ENCODE measurements at places on chromosomes 7 and 10.

DNA sequence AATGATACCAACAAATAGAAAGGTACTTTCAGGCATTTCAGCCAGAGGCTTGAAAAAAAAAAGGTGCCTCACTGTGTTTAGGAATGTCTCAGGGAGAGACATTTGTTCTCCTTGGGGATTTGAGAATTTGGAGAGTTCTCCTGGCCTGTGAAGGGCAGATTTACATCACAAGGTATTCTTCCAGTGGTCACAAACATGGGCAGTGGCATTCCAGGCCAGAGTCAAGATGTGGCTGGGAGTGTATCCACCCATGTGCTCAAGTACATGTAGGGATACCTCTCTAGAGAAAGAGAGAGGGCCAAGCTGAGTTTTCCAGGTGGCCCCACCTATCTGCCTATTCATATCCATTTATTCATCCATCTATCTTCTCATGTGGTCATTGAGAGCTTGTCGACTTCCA, 253.8 kb downstream of the LRMDA start:
- no peak for DNase-seq

DNA sequence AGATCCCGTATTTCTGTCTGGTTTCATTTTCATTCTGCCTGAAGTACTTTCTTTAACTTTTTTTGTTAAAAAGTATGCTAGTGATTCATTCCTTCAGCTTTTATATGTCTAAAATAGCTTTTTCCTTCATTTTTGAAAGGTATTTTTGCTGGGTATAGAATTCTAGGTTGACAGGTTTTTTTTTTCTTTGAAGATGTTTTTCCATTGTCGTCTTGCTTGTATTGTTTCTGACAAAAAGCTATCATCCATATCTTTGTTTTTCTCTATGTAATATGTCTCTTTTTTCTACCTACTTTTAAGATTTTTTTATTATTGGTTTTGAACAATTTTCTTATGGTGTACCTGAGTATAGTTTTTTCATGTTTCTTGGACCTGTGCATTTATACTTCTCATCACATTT, 8.2 kb downstream of the CUTC start:
- no peak for DNase-seq

- DNase-seq: no peak
Measured at GRCh38 chr7:154568346-154568745, 434.6 kb downstream of the PAXIP1 start.

GRCh38 chr10:124991835-124992234, 49.9 kb downstream of the ZRANB1 start:
- DNase-seq: no peak

- DNase-seq: no peak
Measured at GRCh38 chr10:130029209-130029608, 65.1 kb upstream of the EBF3 start.

GRCh38 chr7:95690367-95690947, 81.9 kb upstream of the DYNC1I1 start:
- DNase-seq: no peak

DNA sequence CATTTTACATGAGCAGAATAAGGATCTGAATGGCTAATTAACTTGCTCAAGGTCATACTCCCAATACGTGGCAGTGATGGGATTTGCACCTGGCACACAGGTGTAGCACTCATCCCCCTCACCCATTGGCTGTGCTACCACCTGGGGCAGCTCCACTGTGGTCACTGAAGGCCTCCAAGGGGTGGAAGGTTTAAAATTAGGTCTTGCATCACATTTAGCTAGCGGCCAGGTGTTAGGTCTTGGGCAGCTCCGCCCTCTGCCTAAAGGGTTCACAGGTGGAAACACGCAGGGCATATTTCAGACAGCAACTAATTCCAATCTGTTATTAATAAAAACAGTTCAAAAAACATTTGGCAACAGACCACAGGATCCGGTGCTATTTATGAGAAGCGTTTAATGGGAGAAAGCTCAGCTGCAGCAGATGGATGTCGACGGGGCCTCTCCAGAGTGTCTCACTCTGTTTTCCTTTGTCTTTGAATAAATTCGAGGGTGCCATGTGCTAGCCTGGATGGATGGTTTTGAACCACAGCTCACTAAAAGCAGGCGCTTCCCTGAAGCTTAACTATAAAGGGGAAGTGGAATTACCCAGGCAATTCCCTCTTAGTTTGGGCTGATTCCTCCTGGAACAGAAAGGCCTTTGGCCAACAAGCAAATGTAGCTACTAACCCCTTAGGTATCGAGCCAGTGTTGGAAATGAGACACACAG, 1017.6 kb downstream of the TYW1 start:
- no peak for DNase-seq

DNA sequence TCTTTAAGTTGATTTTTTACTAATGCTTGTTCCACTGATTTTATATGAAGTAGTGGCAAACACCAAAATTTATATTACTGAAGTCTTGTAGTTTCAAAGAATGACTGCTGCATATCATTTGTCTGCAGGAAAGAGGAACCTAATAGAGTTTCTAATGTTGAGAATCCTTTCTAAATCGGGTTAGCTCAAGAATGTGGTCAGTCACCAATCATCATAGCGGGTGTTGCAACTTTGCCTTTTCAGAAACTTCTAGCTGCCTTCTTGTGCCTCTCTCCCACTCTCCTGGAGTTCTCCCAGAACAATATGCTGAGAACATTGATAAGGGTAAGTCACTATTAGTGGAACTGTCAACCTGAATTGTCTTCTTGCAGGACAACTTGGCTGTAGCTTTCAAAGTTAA, 524.8 kb upstream of the SORCS1 start:
- DNase-seq: no peak

DNA sequence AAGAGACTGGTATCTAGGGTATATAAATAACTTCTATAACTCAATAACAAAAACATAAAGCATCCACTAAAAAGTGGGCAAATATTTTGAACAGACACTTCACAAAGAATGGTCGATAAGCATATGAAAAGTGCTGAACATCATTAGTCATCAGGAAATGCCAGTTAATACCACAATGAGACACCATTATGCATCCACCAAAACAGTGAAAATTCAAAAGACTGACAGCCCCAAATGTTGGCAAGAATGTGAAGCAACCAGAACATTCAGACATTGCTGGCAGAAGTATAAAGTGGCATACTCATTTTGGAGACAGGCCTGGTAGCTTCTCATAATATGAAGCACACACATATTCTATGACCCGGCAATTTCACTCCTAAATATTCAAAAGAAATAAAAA, 26.5 kb upstream of the GSAP start:
- no peak for DNase-seq

GRCh38 chr7:1961701-1962276, 271.0 kb downstream of the MAD1L1 start:
- DNase-seq: peak; percentile 75

GRCh38 chr10:44427479-44427878, 42.6 kb upstream of the CXCL12 start:
- no peak for DNase-seq

- DNase-seq: no peak
Measured at GRCh38 chr7:103687272-103687671, 241.3 kb upstream of the SLC26A5 start.

GRCh38 chr10:7043055-7043653, 367.7 kb downstream of the SFMBT2 start:
- no peak for DNase-seq

DNA sequence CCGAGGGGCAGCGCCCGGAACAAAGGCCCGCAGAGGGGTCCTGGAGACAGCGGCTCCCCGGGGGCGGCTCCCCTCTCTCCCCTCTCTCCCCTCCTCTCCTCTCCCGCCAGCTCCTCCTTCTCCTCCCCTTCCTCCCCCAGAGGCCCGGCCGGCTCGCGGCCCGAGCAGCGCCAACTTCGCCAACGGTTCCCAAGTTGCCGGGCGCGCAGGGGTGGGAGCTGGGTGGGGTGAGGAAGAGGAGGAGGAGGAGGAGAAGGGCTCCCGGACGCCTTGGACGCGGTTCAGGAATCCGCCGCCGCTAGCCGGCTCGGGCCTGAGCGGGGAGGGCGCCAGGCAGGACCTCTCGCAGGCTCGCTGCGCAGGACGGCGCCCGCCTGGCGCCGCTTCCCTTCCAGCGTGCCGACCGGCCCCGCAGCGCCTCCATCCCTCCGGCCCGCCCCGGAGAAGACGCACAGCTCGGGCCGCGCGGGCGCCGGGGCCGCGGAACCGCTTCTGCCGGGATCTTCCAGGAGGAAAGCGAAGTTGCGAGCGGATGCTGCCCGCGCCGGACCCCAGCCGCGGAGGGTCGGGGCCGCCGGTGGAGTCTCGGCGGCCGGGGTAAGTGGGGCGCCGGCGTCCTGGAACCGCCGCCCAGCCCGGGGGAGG, at the start of gene CHST3:
CHST3 (plus strand) TSS at position 298 of the 645 bp plus-strand sequence. CDS start 41,448 bp downstream, outside the sequence.
- peak; percentile 49 for DNase-seq

GRCh38 chr7:127322832-127323493, 69.5 kb downstream of the ZNF800 start:
- no peak for DNase-seq

- peak; percentile 18 for DNase-seq
Measured at GRCh38 chr7:41816111-41816510, 113.2 kb upstream of the INHBA start.

GRCh38 chr7:116724560-116725231, 52.7 kb downstream of the MET start:
- no peak for DNase-seq

DNA sequence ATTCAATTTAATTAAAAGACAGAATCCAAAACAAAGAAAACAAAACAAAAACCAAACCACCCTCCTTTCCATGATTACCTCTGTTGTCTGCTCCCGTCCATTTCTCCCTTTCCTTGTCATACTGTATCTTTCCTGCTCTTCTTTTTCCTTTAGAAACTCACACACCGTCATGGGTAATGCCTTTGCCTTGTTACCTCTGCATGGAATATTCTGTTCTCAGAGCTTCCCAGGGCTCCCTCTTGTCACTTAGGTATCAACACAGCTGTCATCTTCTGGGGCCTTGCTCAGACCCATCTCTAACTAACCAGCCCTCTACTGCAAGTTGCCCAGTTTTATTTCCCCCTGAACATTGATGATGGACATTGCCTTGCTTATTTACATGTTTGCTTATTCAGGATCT, 30.2 kb upstream of the GIMAP8 start:
- DNase-seq: no peak

- no peak for DNase-seq
Measured at GRCh38 chr10:19964625-19965024, 148.4 kb downstream of the PLXDC2 start.

GRCh38 chr7:158068853-158069252, 518.8 kb downstream of the PTPRN2 start:
- DNase-seq: no peak

GRCh38 chr10:117936566-117936965, 110.2 kb downstream of the RAB11FIP2 start:
- DNase-seq: no peak

- peak; percentile 42 for DNase-seq
Measured at GRCh38 chr7:91941450-91941849, 788 bp downstream of the AKAP9 start.

DNA sequence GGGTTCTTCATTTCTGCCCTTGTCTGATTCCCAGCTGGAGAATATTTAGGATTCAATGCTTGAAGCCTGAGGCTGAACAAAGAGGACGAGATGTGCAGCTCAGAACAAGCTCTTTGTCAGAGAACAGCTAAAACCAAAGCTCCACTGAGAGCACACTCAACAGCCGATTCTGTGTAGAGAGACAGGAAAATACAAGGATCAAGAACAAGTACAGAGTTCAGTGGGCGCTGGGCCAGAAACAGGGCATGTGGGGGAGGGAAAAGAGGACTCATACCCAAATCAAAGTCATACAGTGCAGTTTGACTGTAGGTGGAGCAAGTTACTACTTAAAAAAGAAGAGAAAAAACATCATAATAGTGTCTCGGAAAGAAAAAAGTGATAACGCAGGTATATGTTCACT, at the start of gene AGMO:
AGMO (minus strand) TSS at position 181 of the 400 bp plus-strand sequence.
- DNase-seq: no peak

- no peak for DNase-seq
Measured at GRCh38 chr7:22094413-22095342, 149.0 kb upstream of the CDCA7L start.

- no peak for DNase-seq
Measured at GRCh38 chr7:41912426-41912825, 209.5 kb upstream of the INHBA start.

DNA sequence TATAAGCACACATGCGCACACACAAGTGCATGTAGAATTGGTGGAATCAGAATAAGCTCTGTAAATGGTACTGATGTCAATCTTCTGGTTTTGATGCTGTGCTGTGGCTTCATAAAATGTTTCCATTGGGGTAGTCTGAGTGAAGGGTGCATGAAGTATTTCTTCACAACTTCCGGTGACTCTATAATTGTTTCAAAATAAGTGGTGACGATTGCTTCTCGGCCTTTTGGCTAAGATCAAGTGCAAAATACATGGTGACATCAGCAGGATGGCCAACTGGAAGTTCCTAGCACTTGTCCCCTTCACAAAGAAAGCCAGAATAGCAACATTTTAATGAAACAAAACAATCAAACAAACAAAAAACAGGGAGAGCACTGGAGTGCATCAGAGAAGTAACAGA, 41.6 kb upstream of the CAMK2B start:
- no peak for DNase-seq

DNA sequence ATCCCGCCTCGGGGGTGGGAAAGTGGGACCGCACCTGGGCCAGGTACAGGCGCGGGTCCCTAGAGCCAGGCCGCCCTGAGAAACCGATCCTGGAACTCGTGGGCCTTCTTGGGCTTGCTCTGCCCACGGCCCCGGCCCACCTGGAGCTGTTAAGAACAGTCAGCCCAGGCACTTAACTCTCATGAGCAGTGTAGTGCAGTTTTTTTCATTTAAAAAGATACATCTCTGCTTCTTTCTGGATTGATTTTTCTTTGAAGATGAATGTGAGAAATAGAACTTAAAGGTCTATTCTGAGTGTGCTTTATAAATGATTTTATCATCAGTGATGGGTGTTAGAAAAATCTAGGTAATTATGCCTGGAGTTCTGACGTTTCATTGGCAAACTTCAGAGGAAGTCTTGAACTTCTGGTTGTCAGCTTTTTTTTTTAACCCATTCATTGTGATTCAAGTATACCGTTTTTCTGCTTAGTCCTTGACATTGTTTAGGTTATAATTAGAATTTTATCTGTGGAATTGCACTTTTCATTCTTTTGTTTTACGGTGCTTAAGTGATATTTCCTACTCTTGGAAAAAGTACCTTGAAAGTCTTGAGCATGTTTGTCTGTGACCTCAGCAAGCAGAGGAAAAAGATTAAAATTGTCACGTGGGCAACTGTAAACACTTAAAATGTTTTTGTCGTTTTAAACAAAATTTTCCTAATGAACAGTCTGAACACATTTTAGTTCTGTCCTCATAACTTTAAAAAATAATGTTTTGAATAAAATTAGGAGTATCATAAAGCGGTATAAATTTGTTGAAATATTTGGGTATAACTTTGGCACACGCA, 906 bp downstream of the CDK1 start:
- no peak for DNase-seq

- DNase-seq: no peak
Measured at GRCh38 chr10:73808021-73808815, 3.2 kb downstream of the NDST2 start.

DNA sequence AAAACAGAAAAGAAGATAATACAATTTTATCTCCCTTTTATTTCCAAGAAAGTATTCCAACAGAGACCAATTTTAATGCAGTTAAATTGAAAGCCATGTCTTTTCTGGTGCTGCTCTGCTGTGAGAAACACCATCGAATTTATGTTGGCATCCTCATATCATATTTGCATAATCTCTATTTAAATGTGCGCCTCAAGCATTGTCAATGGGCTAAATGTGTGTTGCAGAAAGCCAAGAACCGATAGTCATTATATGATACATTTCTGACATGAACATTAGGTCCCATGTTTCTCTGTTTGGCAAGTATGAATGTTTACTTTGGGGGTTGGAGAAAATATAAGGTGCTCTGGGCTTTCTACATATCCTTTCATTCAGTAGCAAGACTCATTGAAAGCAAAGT, 1023.5 kb upstream of the CELF2 start:
- no peak for DNase-seq
